Left renal pelvis (tissue), 4 donors: ENCODE measurements at places on chromosomes 13 and 19. TPM values are rescaled to one million over a fixed set of nuclear protein-coding genes. Genes with fewer than 3 reads are reported as not detected.

GRCh38 chr19:723714-724113 lies 15.0 kb downstream of the PALM start:
- no peak for DNase-seq

GRCh38 chr19:12513531-12514061 lies 29.0 kb upstream of the ZNF709 start:
- no peak for DNase-seq

DNA sequence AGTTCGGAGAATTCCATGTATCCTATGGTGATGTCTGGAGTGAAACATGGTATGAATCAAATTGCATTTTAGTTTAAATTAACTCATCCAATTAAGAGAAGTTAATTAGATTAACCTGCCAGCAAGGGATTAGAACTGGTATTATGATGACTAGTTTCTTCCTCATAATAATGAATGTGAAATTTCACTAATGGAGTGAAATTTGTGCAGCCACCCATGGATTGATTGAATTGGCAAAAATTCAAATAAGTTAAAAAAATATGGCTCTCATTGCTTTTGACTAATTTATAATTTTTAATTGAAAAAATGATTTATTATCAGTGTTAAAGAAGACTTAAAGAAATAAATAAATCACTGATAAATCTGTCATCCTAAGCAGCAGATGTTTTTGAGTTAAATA lies 232.0 kb downstream of the KCNRG start:
- DNase-seq = no peak

GRCh38 chr13:100657881-100658315 lies 16.7 kb downstream of the TMTC4 start:
- no peak for DNase-seq

MAU2 gene
- 37.2 TPM for polyA plus RNA-seq

GJA3 gene
- polyA plus RNA-seq = 0.23 TPM

ASPDH gene
- polyA plus RNA-seq = 13.9 TPM
